ENCODE measurements at places on chromosomes 12 and 14.

DNA sequence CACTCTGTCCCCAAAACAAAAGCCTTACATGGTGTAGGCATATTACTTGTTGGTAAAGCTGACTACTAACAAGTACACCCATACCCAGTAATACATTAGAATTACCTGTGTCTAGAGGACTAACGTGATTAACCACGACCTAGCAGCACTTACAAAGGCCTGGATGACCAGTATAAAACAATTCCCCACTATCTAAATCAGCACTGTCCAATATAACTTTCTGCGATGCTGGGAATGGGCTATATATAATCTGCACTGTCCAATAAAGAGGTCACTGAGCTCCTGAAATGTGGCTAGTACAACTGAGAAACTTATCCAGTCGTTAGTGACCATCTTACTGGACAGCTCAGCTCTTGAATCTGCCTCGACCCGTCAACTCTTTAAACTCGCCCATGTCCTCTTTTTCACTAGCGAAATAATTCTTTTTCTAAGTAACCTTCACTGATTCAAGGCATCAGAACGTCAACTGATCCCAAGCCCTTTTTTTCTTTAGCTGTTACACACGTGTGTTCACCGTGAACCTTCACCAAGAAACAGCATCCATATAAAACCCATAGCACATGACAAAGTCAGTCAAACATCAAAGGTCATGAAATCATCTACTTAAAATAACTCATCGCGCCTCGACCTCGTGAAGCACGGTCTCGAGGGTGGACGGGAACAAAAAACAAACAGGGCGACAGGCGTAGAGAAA lies 905 bp upstream of the CIPC start:
- DNase-seq: no peak

DNA sequence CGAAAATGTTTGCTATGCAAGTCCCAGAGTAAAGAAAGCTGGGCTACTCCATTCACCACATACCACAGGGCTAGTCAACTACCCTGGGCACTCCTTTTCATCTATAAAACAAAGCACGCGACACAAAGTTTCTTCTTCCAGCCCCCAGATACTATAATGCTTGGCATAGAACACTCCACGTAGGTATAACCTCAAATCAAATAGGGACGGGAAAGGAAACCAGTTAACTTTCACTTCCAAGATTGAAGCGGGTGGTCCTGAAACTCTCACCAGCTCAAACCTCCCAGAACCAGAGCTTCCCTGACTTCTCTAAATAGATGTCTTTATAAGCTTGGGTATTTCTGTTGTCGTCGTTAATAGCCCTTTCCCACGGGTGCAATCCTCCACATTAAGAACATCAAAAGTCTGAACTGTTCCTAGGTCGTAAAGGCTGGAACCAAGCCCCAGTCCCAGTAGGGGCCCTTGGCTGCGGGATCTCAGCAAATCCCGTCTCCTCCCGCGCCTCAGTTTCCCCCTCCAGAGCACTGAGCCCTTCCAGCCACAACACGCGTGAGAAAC lies 647 bp downstream of the LGMN start:
- DNase-seq: no peak

GRCh38 chr12:1918884-1919236 lies 408 bp upstream of the CACNA2D4 start:
- DNase-seq: no peak

DNA sequence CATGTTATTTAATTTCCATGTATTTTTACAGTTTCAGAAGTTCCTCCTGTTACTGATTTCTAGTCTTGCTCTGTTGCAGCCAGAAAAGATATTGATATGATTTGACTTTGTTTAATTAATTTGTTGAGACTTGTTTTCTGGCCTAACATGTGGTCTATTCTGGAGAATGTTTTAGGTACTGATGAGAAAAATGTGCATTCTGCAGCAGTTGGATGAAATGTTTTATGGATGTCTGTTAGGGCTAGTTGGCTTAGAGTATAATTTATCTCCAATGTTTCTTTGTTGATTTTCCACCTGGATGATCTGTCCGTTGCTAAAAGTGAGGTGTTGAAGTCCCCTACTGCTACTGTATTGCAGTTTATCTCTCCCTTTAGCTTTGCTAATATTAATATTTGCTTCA lies 54.4 kb downstream of the GPR137C start:
- no peak for DNase-seq

- DNase-seq: no peak
Measured at GRCh38 chr14:45838597-45838996, 585.6 kb upstream of the MIS18BP1 start.

DNA sequence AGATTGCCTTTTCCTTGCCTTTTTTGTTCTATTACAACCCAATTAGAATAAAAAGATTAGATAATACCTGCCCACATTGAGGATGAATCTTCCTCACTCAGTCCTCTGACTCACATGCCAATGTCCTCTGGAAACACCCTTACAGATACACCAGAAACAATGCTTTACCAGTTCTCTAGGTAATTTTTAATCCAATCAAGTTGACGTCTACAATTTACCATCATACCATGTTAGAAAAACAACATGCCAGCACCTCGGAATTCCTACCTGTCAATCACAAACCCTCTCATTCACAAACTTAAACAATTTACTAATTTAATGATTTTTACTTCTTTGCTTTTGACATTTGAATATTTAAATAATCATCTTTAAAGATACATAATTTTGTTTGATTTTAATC lies 953.8 kb downstream of the TRHDE start:
- DNase-seq: no peak

DNA sequence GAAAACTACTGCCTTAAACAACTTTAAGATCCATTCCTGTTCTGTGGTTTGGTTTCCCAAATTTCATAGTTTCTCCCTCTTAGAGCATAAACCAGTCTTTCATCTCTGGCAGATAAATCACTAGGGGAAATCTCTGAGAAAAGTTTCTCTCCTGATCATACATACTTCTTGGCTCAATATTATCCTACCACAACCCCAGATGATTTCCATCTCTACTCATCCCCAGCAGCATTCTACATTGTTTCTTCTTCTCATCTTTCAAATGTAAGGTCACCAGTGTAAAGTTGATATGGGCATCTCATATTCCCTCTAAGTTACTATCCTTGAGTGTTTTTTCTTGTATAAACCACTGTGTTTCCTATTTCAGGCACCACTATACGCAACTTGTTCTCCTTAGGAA lies 45.9 kb upstream of the PLEKHG7 start:
- DNase-seq: no peak

Measured in effector memory CD8-positive, alpha-beta T cell (primary cell).